ENCODE measurements at places on chromosomes 7 and 10.

DNA sequence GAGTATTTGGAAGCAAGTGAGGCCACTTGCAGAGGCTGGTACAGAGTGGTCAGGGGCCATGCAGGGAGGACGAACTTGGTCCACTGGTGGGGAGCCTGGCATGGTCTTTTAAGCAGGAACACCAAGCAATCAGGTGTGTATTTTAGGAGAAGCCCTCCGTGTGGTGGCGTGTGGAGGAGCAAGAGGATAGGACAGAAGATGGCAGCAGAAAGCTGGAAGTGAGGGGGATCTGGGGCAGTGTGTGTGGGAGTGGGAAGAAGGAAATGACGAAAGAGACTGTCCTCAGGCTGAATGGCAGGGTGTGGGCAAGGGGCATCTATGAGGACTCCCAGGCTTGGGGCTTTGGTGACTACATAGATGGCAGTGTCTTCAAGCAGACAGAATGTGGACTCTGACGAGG lies 51.2 kb downstream of the TEX36 start:
- DNase-seq = no peak

- no peak for DNase-seq
These were observed 147.1 kb upstream of the STEAP1 start for GRCh38 chr7:90007001-90007654.

DNA sequence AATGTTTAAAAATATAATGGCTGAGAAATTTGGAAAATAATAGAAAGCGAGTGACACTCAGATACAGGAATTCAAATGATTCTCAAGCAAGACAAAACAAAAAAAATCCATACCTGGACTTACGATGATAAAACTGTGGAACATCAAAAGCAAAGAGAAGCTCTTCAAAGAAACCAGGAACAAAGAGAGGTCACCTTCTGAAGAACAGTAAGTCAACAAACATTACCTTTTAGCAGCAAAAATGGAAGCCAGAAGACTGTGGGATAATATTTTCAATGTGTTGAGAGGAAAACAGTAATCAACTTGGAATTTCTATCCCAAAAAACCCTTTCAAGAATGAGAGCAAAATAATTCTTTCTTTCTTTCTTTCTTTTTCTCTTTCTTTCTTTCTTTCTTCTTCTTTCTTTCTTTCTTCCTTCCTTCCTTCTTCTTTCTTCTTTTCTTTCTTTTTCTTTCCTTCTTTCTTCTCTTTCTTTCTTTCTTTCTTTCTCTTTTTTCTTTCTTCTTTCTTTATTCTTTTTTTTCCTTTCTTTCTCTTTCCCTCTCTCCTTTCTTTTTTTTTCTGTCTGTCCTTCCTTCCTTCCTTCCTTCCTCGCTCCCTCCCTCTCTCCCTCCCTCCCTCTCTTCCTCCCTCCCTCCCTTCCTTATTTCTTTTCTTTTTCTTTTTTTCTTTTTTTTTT lies 1.8 kb upstream of the CPA5 start:
- no peak for DNase-seq

DNA sequence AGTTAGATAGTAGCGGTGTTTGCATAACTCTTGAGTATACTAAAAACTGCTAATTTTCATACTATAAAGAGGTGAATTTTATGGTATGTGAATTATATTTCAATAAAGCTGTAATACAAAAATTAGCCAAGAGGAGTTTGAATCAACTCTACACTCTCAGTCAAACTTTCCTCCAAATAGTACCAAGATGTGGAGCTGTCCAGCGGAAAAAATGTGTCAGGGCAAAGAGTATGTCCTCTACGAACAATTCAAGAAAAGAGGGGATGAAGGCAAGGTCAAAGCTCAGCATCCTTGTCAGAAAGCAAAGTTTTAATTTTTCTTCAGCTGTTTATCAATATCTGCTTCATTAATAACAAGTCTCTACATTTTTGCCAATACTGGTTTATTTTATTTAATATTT lies 51.8 kb upstream of the CDC14C start:
- DNase-seq = no peak

- DNase-seq = no peak
These were observed 21.1 kb downstream of the CLRN3 start for GRCh38 chr10:127871631-127872010.

GRCh38 chr7:4661871-4662270 lies 20.2 kb upstream of the FOXK1 start:
- no peak for DNase-seq

DNA sequence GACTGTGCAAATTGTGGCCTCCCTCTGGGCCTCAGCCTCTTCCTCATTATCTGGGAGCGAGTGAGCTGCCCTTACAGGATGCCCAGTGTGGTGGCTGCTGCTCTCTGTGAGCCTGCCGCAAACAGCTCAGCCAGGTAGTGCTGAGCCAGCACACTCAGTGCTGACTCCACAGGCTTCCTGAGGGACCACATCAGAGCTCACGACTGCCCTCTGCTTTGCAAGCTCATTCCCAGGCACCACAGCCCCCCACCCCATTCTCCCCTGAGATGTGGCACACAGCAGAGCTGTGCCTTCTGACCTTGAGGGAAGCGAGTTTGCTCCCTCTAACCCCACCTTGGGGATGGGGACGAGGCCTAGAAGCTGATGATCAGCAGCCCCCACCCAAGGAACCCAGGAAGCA lies 230.5 kb upstream of the PPP2R2D start:
- DNase-seq = no peak

GRCh38 chr10:1473874-1474273 lies 263.5 kb downstream of the ADARB2 start:
- no peak for DNase-seq

- DNase-seq = no peak
These were observed 58.8 kb downstream of the ZNF518A start for GRCh38 chr10:96188916-96189315.

DNA sequence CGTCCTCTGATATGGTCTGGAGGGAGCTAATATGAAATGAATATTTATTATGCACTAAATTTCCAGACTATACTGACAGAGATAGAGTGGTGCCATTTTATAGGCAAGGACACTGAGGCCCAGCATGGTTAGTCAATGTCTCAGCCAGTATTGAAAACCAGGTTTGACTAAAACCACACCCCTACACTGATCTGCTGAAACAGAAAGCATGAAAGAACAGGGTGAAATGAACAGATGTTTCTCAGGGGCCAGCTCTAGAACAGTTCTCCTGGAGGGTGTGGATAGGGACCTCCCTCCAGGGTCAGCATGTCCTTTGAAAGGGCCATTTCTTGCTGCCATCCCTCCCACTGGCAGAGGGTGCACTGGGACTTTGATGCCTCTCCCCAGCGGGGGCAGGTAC lies 700.5 kb downstream of the GRID1 start:
- DNase-seq = no peak

- DNase-seq = no peak
These were observed 177.4 kb downstream of the MALRD1 start for GRCh38 chr10:19226025-19226424.

DNA sequence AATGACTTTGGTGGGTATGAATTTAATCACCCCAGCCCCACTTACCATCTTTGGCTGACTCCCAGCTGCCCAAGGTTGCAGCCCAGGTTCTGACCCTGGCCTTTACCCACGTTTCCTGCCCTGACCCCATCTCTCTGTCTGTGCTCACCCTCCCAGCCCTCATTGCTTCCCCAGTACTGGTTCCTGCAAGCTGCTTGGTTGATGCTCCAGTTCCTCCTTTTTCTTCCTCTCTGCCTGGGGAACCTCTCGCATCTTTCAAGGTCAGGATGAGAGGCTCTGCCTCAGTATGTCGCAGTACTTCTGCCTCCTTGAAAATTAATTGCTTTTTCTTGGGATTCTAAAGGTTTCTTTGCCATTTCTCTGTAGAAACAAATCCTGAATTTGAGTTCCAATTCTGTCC lies 263.8 kb upstream of the ZNF32 start:
- DNase-seq = no peak

DNA sequence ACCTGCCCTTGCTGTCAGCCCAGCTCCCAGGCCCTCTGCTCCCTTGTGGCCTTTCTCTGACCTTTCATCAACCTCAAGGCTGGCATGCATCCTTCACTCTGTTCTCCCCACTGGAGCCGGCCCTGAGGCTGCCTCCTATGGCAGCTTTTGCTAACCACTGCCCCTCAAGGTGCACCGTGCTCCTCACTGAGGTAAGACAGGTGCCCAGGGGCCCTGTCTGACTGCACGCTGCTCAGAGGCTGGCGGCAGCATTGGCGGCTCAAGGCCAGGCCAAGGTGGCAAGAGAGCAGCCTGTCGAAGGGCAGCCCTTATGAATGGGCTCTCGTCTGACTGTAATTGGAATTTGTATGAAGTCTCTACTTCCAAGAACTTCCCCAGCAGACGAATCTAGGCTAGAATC lies 172.6 kb downstream of the ZNF248 start:
- DNase-seq = no peak

DNA sequence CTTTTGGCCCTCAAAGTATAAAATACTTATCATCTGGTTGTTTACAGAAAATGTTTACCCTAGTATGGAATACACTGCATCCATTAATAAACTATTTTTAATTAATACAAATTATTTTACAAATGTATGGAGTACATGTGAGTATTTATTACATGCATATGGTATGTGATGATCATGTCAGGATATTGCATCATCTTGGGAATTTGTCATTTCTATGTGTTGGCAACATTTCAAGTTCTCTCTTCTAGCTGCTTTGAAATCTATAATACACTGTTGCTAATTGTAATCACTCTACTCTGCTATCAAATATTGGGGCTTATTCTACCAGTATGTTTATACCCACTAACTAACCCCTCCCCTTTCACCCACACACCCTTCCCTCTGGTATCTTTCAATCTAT lies 103.9 kb upstream of the THSD7A start:
- no peak for DNase-seq

DNA sequence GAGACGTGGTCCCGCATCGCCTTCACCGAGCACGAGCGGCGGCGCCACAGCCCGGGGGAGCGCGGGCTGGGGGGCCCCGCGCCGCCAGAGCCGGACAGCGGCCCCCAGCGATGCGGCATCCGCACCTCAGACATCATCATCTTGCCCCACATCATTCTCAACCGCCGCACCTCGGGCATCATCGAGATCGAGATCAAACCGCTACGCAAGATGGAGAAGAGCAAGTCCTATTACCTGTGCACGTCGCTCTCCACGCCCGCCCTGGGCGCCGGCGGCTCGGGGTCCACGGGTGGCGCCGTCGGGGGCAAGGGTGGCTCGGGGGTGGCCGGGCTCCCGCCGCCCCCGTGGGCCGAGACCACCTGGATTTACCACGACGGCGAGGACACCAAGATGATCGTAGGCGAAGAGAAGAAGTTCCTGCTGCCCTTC lies 737 bp downstream of the CNNM2 start:
- DNase-seq = peak; percentile 36

DNA sequence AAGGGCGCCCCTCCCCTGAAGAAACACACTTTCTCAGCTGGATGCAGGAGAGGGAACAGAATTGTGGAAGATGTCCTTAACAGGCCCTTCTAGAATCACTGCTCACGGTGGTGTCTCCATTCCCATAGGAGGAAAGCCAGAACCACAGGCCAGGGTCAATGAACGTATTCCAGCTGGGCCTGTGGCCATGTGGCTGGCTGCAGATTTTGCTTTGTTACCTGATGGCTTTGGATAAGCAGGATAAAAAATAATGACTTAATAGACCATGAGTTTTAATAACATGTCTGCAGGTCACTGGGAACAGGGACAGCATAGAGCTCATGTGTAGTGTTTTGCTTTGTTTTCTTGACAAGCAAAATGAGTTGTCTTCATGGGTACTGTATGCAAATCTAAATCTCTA lies 210.3 kb downstream of the TRIL start:
- DNase-seq = no peak

GRCh38 chr10:103799341-103799740 lies 56.0 kb downstream of the SH3PXD2A start:
- DNase-seq = no peak

DNA sequence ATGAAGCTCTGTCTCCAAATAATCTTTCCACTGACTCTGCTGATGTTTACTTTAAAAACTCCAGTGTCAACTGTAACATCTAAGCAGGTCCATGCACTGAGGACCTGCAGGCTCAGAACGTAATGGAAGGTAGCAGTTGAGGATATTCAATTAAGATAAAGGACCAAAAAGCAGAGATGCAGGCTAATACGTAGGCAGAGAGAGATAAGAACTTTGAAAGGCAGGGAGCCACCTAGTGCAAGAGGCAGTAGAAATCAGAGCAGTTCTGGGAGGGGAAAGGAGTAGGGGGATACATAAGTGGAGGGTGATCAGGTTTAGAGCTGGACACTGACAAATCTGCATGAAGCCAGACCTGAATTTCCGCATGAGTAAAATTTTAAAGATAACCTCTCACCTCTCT lies 114.5 kb upstream of the POM121L12 start:
- DNase-seq = no peak

- DNase-seq = peak; percentile 7
These were observed 100.0 kb upstream of the AMPH start for GRCh38 chr7:38731215-38731614.

DNA sequence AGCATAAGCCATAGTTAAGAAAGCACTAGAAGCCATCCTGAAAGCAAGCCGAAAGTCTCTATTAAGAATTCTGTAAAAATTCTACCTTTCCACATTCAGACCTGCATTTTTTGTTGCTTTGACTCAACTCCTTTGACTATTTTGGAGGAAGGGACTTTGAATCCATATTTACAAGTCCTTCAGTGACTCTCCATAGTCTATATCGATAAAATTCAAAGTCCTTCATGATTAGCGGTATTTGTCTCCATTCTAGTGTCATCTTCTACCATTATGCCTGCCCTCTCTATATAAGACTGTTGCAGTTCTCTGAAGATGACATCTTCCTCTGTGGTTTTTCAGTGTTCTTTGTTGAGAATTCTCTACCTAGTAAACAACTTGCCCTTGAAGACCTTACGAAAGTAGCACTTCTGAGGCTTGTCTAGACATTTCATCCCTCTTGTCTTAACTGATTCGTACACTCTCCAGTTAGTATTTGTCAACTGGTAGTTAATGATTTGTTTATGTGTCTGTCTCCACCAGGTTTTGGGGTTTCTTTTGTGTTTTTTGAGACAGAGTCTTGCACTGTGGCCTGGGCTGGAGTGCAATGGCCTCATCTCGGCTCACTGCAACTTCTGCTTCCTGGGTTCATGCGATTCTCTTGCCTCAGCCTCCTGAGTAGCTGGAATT lies 1.7 kb downstream of the CCSER2 start:
- no peak for DNase-seq

- no peak for DNase-seq
These were observed 111.7 kb upstream of the PLXNA4 start for GRCh38 chr7:132687981-132688383.

GRCh38 chr7:101896316-101896715 lies 78.9 kb downstream of the CUX1 start:
- DNase-seq = no peak

GRCh38 chr10:99656199-99657064 lies 2.9 kb upstream of the ENTPD7 start:
- no peak for DNase-seq

DNA sequence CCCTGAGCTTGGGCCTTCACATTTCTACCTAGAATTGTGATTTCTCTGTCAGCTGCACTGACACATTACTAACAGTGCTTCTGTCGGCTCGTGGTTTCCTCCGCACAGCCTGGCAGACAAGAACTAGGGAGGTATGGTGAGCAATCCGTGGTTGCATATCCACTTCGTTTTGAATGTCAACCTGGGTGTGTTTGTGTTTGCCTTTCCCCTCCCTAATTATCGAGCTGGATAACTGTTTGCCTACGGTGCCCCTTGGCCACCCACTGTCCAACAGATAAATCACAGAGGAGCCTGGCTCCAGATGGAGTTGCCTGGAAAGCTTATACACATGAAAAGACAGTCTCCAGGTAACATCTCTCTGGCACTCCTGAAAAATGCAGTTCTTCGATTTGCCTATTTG lies 228.8 kb downstream of the TRIL start:
- no peak for DNase-seq

Measured in AG08396 (cell line).